ENCODE measurements at places on chromosomes 11 and 22.
A peak's percentile ranks its signal among the peaks of the same experiment; 100 is the strongest.

- DNase-seq: no peak
Measured at GRCh38 chr11:19073454-19074415, 13.2 kb upstream of the MRGPRX2 start.

GRCh38 chr11:74926304-74927030 lies 22.4 kb downstream of the XRRA1 start:
- DNase-seq: peak; percentile 67

- no peak for DNase-seq
Measured at GRCh38 chr22:23083315-23084021, 13.1 kb downstream of the GNAZ start.

- no peak for DNase-seq
Measured at GRCh38 chr22:41564563-41564962, 3.8 kb downstream of the CSDC2 start.

- DNase-seq: no peak
Measured at GRCh38 chr22:45155050-45155840, 8.5 kb upstream of the NUP50 start.

DNA sequence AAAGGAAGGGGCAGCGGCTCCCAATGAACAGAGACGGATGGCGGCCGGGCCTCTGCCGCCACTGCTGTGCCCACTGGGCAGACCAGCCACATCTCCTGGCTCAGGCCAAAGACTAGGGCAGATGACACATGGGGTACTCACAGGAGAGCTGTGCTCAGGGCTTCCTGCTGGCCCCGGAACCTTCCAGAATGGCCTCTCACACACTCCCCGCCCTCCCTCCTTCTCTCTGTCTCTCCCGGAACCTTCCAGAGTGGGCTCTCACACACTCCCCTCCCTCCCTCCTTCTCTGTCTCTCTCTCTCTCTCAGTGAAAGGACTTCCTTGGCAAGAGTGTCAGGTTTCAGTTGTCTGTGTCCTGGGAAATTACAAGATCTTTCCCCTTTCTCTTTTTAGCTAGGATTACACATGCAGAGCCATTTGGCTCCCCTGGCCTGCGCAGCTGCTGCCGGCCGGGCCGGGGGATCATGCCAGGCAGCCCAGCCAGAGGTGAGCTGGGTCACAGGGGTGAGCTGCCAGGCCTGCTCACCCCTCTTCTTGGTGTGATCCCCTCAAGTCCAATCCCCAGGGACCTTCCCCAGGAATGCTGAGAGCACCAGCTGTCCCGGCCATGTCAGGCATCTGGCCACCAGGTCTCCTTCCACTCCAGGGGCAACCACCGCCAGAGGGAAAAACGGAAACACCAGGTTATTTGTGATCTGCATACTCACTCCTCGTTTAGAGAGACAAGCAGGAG lies 45.3 kb upstream of the ADA2 start:
- no peak for DNase-seq

GRCh38 chr11:111308140-111308539 lies 9.8 kb downstream of the POU2AF3 start:
- DNase-seq: no peak
